ENCODE measurements at places on chromosomes 1 and 21. TPM values are rescaled to one million over a fixed set of nuclear protein-coding genes. Genes with fewer than 3 reads are reported as not detected.

KISS1 gene
- total RNA-seq, result 1.0 TPM

SH3BGR gene
- total RNA-seq, result 1.1 TPM

KCND3 gene
- total RNA-seq, result 0.04 TPM

OR2T33 gene
- total RNA-seq, result not detected

DIRAS3 gene
- 1.2 TPM for total RNA-seq

SERINC2 gene
- 28.4 TPM for total RNA-seq

GCSAML gene
- total RNA-seq, result not detected

ATP5PF gene
- 240 TPM for total RNA-seq

CHRM3 gene
- 0.28 TPM for total RNA-seq

DNASE2B gene
- total RNA-seq, result not detected

PAX7 gene
- total RNA-seq, result 0.36 TPM

DYNLT4 gene
- total RNA-seq, result 0.29 TPM

CD53 gene
- total RNA-seq, result not detected

KCNT2 gene
- total RNA-seq, result not detected

C1orf94 gene
- total RNA-seq, result not detected

FAAP20 gene
- total RNA-seq, result 35.5 TPM

YBX1 gene
- 810 TPM for total RNA-seq

PRDM15 gene
- total RNA-seq, result 4.2 TPM

TRPM2 gene
- total RNA-seq, result 8.8 TPM

C1orf226 gene
- 0.90 TPM for total RNA-seq

CCDC28B gene
- 2.3 TPM for total RNA-seq

PLEKHG5 gene
- total RNA-seq, result 5.2 TPM

PIK3R3 gene
- 1.1 TPM for total RNA-seq

ATP8B2 gene
- 38.9 TPM for total RNA-seq

DPH2 gene
- total RNA-seq, result 44.1 TPM

TDRD5 gene
- total RNA-seq, result not detected
